ENCODE measurements at places on chromosomes 7 and 10.

- DNase-seq, result no peak
Observed at GRCh38 chr7:67022511-67022910, 25.9 kb downstream of the TYW1 start.

GRCh38 chr7:15686957-15687545 is 568 bp upstream of the MEOX2 start:
- DNase-seq, result no peak

GRCh38 chr7:996079-996872 is 13.3 kb downstream of the CYP2W1 start:
- no peak for DNase-seq

- DNase-seq, result no peak
Observed at GRCh38 chr7:157645539-157645938, 308.7 kb downstream of the DNAJB6 start.

GRCh38 chr10:36994886-36995285 is 130.5 kb upstream of the ANKRD30A start:
- no peak for DNase-seq

- no peak for DNase-seq
Observed at GRCh38 chr7:128167791-128168666, 73.0 kb upstream of the LEP start.

- no peak for DNase-seq
Observed at GRCh38 chr10:102402512-102402896, 7.0 kb downstream of the NFKB2 start.

GRCh38 chr10:99484626-99485581 is 47.8 kb upstream of the NKX2-3 start:
- DNase-seq, result no peak

GRCh38 chr10:90064295-90064694 is 362.9 kb downstream of the KIF20B start:
- no peak for DNase-seq

DNA sequence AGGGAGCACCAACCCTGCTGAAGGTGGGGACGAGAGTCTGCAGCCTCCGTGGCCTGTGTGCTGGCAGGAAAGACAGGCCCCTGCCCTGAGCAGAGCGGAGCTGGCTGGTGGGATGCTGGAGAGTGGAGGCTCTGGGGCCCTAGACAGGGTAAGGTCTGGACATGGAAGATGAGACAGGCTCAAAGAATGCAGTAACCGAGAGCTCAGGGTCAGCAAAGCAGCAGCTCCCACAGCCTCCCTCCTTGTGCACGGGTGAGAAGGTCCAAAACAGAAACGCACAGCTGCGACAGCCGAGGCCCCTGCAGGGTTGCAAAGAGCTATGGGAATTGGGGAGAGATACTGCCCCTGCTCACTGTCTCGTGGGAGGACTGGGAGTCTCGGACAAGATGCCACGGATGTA is 80.5 kb downstream of the TNS3 start:
- DNase-seq, result no peak

All from caudate nucleus (tissue), 63 donors.